GM12892 (cell line): ENCODE measurements at places on chromosomes 5 and 9.
A peak's percentile ranks its signal among the peaks of the same experiment; 100 is the strongest.

GRCh38 chr9:105510024-105510423 is 47.9 kb upstream of the FKTN start:
- no peak for DNase-seq

GRCh38 chr5:166746506-166746905 is 1544.9 kb upstream of the WWC1 start:
- no peak for DNase-seq

DNA sequence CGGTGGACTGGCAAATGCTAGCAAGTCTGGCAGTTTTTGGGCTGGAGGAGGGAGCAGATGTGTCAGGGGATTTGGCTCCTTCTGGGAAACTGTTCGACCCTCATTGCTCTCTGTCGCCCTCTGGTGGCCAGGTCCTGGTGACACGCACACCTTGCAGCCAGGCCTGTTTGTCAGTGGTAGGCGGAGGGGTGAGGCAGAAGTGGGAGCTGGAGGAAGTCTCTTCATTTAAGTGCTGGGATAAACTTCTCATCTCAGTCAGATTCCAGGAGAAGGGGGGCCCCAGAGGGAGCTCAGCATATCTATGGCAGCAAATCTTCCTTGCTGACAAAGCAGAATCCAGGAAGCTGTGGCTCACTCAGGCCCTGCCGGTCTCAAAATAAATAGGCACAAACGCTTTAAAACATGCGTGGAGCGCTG is 326.5 kb downstream of the ZSWIM6 start:
- peak; percentile 45 for DNase-seq

GRCh38 chr5:142254431-142254830 is 70.4 kb downstream of the SPRY4 start:
- no peak for DNase-seq

- peak; percentile 70 for DNase-seq
These were observed at the start of gene TRIM52 for GRCh38 chr5:181260720-181261319. Gene TRIM52, minus strand, starts transcription at chr5:181261143. Its CDS starts 330 bp downstream, at chr5:181260813.

DNA sequence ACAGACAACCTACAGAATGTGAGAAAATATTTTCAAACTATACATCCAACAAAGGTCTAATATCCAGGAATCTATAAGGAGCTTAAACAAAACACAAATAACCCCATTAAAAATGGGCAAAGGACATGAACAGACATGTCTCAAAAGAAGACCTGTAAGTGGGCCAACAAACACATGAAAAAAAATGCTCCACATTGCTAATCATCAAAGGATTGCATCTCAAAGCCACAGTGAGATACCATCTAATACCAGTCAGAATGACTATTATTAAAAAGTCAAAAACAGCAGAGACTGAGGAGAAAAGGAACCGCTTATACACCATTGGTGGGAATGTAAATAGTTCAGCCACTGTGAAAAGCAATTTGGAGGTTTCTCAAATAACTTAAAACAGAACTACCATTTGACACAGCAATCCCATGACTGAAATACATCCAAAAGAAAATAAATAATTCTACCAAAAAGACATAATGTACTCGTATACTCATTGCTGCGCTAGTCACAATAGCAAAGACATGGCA is 39.1 kb upstream of the C5orf63 start:
- no peak for DNase-seq

DNA sequence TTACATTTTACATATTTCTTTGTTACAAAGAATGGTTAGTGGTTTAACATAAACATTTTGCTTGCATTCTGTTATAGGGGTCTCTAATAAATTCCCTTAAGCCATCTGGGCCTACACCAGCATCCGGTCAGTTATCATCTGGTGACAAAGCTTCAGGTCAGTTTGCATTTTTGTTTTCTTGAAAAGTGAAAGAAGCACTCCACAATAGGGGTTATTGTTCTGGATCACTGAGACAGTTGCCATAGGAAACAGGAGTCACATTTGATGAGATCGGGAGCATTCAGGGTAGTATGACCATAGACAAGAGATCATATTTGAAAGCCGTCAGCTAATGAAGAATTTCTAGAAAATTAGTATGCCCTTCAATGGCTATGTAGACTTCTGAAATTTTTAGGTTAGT is 63.6 kb downstream of the NUP214 start:
- no peak for DNase-seq

GRCh38 chr9:117704597-117704996 is 394 bp downstream of the TLR4 start:
- no peak for DNase-seq

- no peak for DNase-seq
These were observed 82.4 kb upstream of the SPATA31C2 start for GRCh38 chr9:88220652-88221051.

- no peak for DNase-seq
These were observed 377.1 kb downstream of the SPOCK1 start for GRCh38 chr5:137122075-137122474.

DNA sequence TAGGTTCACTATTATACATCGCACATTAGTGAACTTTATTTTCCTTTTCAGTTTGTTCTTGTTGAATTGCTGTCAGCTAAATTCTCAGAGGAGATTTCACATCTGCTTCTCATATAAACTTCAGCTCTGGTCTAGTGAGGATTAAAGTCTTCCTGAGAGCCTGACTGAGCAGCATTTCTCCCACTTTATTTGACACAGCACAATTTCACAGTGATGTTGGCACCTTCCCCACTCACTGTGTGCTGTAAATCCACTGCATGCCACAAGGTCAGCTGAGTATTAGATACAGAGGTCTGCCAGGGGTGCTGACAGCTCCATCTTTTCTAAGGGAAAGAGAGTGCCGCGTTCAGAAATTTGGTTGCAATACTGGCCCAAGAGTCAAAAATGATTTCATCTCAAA is 567.4 kb downstream of the PRR16 start:
- DNase-seq: no peak

- no peak for DNase-seq
These were observed 298.3 kb downstream of the CSNK1G3 start for GRCh38 chr5:123810253-123810652.

DNA sequence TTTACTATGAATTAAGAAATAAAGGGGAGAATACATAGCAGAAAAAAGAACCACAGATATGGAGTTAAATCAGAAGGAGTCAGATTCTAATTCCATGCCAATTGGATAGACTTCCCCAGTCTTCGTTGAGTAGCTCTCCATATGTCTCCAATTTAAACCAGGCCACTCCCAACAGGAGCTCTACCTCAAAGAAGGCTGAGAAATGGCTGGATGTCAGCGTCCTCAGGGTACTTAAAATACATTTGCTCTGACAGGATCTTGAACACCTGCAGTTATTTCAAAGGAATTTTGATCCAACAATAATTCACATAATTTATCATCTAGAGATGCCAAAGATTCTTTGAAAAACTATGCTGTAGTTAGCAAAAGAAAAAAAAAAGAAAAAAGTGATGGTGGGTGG is 133.9 kb upstream of the FBN2 start:
- no peak for DNase-seq

DNA sequence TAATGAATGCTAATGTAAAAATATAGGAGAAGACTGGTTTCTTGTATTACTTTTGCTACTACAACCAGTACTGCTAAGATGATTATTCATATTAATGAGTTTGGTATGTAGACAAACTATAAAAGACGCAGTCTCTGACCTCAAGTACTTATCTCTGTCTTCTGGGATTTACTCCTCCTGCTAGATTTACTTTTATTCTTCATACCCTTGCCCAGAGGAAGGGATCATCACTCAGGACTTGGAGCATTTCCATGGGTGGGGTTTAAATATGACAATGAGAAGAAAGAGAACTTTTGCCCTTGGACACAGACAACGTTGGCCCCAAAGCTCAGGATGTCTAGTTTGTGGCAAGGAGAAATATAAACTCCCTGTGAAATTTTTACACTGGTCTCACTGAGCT is 126.1 kb downstream of the BNC2 start:
- no peak for DNase-seq

DNA sequence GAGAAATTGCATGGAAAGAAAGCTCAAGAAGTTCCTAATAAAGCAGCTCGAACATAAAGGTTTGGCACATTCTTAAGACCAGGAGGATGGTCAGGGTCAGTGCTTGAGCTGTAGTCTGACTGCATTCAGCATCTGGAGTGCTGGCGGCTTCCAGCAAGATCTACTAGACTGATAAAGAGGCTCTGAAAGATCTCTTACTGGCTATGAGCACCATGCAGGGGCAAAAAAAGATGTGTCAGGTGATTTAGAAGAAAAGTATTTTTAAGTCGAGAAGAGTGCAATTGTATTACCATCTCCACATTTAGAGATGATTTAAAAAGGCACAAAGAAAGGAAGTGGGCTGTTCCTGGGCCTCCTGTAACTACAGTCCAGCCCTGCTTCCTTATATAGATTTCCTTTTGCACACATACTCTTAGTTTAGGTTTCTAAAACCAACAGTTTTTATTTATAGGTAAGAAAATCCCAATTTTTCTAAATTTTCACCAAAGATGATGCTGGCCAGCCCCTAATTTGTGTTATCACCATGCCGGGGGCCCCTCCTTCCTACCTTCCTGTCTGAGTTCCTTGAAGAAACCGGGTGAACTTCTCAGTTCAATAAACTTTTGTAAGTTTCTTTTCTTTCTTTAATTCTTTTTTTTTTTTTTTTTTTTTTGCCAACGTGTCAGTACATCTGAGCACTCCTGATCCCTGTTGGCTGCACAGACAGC is 65.9 kb upstream of the PLPP1 start:
- DNase-seq: no peak

DNA sequence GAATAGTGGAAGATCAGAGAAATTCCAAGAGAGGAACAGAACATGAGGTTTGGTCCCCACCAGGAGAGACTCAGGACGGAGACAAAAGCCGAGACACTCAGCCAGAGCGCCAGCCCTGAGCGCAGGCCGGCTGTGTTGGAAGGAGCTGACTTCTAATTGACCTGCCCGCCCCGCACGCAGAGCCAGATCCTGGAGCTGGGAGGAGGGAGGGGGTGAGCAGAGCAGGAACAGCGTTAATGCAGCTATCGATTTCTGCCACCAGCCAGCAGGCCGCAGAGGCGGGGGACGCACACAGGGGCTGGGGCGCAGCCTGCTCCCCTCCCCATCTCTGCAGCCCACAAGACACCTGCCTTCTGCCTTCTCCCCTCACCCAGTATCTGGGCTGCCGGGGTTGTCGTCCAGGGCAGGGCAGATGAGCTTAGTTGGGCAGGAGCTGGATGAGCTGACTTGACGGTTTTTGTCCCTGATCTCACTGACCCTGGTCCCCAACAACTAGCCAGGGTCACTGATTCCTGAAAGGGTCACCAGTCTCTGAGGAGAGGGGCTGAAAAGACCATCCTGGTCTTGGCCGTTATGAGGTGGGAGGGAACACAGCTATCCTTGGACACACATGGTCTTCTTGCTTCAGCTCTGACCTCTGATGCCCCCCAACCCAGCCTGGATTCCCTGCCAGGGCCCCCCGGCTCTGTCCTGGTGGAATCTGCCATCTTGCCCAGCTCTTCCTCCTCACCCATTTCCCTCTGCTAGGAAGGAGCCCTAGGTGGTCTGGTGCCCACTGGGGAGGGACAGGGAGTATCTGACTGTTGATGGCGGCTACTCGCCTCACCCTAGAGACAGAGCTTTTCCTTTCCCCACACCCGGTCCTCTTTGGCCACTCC is 29.8 kb downstream of the CXXC5 start:
- no peak for DNase-seq

DNA sequence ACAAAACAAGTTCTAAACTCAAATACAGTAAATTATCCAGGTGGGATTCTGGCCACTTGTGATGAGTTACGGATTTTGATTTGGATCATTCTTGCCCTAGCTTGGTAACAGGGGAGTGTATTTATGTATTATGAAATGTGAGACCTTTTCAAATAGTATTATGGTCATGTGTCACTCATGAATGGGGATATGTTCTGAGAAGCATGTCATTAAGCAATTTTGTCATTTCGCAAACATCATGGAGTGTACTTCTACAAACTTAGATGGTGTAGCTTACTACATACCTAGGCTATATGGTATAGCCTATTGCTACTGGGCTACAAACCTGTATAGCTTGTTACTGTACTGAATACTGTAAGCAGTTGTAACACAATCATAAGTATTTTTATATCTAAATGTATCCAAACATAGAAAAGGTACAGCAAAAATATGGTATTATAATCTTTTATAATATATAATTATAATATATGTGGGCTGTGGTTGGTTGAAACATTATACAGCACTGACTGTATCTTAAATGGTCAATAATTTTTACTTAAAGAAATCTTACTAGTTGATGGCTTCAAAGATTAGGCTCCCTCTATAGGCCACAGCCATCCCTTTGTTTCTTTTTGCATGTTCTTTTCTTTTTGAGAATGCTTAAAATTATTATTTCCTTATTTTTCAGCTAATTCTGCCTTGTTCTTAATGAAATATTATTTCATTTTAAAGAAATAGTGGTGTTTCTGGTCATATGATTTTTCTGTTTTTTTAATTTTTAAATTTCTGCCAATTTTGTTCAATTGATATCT is 128.4 kb downstream of the MAST4 start:
- DNase-seq: no peak

GRCh38 chr9:101753716-101754115 is 15.3 kb upstream of the GRIN3A start:
- no peak for DNase-seq

DNA sequence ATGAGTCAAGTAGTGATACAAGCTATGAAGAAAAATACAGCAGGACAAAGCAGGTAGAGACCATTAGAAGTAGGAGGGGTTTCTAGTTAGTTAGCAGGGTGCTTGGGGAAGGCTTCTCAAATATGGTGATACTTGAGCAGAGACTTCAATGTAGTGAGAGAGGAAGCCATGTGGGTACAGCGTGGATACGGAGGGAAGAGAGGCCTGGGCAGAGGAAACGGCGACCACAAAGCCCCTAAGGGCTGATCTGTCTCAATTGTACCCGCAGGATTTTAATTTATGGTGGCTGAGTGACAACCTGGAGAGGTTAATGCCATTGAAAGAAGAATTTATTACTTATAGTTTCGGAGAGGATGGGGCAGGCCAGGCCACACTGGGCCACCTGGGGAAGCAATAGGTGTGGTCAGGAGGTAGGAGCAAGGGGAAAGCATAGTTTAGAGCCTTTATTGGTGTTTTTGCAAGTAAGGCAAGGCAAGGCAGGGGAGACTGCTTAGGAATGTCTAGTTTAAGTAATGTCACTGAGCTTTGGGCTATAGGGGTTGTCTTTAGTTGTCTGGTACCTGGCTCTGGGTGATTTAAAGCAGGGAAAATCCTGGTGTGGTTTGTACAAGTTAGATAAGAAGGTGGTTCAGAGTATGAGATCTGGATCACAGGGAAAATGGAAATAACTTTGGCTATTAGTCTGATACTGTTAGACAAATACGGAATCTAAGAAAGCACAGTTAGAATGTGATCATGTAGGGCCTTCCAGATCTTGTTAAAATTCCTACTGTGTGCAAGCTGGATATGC is 42.6 kb downstream of the GCNT4 start:
- no peak for DNase-seq

- no peak for DNase-seq
These were observed 11.3 kb upstream of the LHX2 start for GRCh38 chr9:124000161-124000783.
